Frontal cortex (tissue), 4 donors: ENCODE measurements at places on chromosomes 12 and 14. TPM values are rescaled to one million over a fixed set of nuclear protein-coding genes. Genes with fewer than 3 reads are reported as not detected.

DNA sequence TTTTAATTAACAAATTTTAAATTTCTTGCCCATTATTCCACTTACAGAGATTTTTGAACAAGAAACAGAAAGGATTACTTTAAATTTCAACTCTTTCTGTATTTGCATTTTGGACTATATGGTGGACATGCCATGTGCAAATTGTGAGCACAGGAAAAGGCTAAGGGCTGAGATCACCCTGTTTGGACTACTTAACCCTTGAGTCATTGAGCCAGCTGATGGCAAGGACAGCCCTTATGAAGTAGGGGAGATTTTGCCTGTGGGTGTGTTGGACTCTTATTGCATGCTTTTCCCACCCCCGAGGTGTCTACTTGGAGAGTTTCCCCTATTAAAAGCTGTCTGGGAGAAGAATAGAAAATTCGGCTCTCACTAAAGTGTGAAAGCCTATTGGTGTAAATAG, 17.2 kb downstream of the DERA start:
- DNase-seq, result no peak

The RAP1B gene
- total RNA-seq, result 66.4 TPM

GRCh38 chr12:79454338-79454843, 236.4 kb downstream of the PAWR start:
- DNase-seq, result no peak

The LRTM2 gene
- 1.6 TPM for total RNA-seq

- no peak for DNase-seq
Measured at GRCh38 chr14:53494587-53494986, 341.5 kb upstream of the DDHD1 start.

The SUPT16H gene
- 104 TPM for total RNA-seq

DNA sequence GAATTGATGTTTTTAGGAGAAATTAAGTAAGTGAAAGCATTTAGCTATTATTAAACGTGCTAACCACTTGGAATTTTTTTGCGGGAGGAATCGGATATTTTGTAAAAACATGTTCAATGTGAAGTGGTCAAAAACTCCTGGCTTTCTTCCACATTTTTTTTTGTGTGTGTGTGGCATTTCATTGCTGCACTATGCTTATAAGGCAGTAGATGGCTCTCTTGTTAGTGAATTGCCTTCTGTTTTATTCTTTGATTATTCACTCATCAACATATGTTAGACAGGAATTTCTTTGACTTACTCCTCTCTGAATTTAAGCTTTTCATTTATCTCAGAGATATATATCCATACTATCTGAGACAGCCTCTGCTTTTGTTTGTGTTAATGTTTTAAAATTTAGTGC, 71.3 kb downstream of the DERA start:
- peak; percentile 14 for DNase-seq

- no peak for DNase-seq
Measured at GRCh38 chr12:34404377-34405285, 382.3 kb downstream of the ALG10 start.
